ENCODE measurements at places on chromosomes 7 and 10.

GRCh38 chr10:122475591-122476332 lies 14.4 kb downstream of the HTRA1 start:
- no peak for DNase-seq

DNA sequence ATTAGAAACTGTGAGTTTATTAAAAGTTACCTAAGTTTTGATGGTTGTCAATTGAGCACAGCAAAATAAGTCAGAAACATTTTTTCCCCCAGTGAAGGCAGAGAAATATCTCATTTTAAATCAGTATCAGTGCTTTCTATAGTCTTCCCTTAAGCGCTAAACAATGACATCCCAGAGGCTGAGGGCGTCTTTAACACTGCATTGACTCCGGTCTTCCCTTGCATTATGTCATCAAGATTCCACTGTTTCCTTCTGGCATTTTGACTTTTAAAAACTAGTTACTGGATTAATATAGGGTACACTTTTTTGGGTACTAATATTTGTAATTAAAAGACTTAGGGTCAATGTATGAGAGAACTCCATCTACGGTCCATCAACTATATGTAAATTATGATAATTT lies 3.9 kb downstream of the GLUD1 start:
- DNase-seq = no peak

- no peak for DNase-seq
Observed at GRCh38 chr10:97854743-97855142, 5.1 kb downstream of the GOLGA7B start.

GRCh38 chr7:135970682-135971365 lies 6.3 kb downstream of the MTPN start:
- DNase-seq = no peak

DNA sequence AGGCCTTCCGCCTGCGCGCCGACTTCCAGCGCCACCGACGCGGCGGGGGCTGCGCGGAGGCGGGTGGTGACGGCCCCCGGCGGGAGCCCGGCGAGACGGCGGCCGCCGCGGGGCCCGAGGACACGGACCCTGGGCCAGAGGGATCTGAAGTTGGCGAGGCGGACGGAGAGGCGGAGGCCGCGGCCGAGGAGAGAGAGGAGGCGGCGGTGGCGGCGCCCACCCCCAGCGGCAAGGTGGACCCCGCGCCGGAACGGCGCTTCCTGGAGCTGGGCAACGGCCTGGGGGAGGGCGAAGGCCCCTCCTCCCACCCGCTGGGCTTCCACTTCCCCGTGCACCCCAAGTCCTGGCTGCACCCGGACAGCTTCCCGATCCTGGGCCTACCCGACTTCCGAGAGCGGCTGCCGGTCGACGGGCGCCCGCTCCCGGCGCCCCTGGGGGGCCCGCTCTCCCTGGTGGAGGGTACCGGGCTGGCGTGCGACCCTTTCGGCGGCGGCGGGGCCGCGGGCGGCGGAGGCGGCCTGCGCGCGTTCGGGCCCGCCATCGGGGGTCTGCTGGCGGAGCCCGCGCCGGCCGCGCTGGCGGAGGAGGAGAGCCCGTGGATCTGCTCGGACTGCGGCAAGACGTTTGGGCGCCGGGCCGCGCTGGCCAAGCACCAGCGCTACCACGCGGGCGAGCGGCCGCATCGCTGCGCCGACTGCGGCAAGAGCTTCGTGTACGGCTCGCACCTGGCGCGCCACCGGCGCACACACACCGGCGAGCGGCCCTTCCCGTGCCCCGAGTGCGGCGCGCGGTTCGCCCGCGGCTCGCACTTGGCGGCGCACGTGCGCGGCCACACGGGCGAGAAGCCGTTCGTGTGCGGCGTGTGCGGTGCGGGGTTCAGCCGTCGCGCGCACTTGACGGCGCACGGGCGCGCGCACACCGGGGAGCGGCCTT lies 16.2 kb downstream of the ZNF316 start:
- no peak for DNase-seq

DNA sequence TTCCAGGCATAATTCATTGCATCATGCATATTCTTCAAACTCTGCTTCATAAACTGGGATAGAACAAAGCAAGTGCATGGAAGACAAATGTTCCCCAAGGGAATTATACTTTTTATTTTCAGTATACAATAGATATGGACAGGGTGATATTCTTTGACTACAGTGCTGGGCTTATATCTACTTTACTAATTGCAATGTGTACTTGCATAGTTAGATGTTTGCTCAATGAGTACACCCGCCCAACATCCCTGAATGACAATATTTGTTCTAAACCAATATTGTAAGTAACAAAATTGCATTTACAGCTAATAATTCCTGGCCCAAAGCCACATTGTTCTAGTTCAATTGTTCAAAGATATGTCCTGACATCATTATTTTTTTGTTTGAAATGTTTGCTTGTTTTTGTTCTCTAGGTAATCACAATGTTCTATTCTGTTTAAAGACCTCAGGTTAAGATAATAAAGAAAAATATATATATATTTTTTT lies 171.4 kb downstream of the PTN start:
- DNase-seq = no peak

DNA sequence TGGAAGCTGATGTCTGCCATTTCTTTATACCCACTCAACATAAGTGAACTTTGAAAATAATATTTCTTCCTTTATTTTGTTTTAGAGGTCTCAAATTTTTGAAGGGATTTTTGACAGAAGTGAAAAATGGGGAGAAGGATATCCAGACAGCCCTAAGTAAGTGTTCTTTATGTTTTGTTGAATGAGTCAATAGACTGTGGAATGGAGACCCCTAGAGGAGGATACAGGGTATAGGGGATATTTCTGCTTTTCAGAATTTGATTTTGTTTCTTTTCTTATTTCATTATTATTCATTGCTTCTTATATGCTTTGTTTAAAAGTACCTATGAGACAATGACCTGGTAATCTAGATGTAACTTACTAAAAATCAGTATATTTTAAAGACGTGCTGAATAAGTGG lies 34.4 kb downstream of the PLEKHA8 start:
- DNase-seq = no peak

- no peak for DNase-seq
Observed at GRCh38 chr10:82397854-82398253, 522.9 kb downstream of the NRG3 start.

DNA sequence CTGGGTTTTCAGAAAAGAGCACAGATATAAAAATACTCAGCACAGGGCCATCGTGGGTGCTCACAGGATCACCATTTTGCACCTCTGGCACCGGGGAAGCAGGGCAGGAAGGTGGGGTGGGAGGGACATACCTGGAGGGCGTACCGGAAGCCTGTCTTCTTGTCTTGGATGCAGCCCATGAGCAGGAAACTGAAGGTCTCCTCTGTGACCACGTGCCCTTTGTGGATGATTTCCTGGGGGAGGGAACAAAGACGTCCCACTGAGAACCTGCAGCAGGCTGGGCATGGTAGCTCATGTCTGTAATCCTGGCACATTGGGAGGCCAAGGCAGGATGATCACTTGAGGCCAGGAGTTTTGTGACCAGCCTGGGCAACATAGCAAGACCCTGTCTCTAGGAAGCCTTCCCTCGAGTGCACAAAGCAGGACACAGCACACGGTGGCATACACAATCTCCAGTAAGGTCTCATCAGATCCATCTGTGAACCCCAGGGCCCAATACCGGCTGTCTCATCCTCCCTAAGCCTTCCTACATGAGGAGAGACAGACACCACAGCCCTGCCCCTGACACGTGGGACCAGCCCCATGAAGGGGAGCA lies 9.5 kb downstream of the PTCD1 start:
- no peak for DNase-seq

GRCh38 chr7:64914557-64914956 lies 11.5 kb downstream of the ZNF273 start:
- DNase-seq = no peak

GRCh38 chr10:67471022-67471421 lies 225.0 kb downstream of the CTNNA3 start:
- no peak for DNase-seq

- no peak for DNase-seq
Observed at GRCh38 chr7:73621168-73622063, 2.9 kb downstream of the MLXIPL start.

DNA sequence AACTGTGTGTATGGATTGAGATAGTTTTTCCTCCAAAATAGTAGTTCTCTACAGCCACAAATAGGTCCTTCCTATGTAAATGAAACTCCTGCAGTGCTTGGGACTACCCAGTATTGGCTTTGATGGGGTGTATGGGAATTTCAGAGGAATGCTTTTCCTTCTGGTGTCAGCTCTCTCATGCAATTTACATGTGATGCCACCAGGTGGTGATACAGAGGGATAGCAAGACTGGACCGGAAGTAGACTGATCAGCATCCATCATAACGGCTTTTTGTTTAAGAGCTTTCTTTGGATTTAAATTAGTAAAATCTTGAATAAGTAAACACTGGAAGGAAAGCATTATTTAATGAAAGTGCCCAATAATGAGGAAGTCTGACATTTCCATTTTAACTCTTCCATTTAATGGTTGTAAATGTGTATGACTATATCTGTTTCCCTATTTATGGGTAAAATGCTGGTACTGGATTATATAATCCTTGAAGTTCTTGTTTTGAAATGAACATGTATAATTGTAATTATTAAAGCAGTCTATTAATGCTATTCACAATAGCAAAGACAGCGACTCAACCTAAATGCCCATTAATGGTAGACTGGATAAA lies 22.7 kb downstream of the DYNC1I1 start:
- DNase-seq = no peak

- no peak for DNase-seq
Observed at GRCh38 chr10:24210501-24210900, 1.6 kb downstream of the KIAA1217 start.

DNA sequence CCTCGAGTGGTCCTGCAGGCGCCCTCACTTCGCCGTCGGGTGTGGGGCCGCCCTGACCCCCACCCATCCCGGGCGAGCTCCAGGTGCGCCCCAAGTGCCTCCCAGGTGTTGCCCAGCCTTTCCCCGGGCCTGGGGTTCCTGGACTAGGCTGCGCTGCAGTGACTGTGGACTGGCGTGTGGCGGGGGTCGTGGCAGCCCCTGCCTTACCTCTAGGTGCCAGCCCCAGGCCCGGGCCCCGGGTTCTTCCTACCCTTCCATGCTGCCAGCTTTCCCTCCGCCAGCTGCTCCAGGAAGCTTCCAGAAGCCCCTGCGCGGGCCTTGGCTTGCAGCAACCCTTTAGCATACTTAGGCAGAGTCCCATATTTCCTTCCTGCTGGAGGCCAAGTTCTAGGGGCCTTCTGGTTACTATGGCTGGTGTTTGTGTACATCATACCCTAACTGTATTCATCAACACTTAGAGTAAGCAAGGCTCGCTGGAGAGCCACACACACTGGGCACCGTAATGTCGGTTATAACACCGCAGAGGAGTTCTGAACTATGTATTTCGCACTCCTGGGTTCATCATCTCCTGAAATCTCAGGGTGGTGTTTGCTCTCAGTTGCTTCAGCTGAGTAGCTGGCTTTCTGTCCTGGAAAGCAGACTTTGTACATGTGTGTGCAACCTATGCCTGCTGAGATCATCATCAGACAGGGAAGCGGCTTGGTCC lies 471 bp downstream of the MGMT start:
- no peak for DNase-seq

- no peak for DNase-seq
Observed at GRCh38 chr10:38038107-38038931, 27.8 kb downstream of the ZNF33A start.

DNA sequence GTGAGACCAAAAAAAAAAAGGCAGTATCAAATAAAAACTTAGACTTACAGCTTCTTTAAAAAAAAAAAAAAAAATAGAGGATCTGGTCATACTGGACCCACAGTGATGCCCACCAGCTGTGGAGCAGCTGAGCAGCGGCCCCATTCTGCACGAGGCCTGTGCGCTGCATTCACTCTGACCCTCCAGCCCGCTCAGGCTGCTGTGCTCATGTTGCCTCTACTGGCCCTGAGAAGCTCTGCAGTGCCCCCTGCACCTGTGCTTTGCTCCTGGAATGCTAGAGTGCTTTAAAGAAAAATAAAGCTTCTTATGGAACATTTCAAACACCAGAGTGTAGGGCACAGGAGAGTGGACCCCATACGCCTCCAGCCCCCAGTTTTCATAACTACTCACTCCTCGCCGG lies 33.2 kb downstream of the TMEM120A start:
- DNase-seq = no peak

DNA sequence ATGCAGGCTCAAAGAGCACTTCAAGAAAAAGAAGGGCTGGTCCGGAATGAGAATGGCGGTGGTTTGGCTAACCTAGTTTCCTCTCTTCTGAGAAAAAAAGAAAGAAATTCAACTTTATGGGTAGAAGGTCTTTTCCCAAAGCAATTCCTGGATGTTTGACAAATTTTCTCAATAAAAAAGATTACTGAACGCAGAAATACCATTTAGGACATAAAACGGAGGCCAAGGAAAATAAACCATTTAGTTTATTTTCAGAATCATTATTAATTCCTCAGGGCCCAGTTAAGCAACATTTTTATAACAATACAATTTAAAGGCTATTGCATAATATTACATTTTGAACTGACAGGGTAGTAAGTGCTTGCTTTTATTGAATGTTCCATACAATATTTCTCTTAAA lies 284.6 kb upstream of the ANKRD30A start:
- no peak for DNase-seq

DNA sequence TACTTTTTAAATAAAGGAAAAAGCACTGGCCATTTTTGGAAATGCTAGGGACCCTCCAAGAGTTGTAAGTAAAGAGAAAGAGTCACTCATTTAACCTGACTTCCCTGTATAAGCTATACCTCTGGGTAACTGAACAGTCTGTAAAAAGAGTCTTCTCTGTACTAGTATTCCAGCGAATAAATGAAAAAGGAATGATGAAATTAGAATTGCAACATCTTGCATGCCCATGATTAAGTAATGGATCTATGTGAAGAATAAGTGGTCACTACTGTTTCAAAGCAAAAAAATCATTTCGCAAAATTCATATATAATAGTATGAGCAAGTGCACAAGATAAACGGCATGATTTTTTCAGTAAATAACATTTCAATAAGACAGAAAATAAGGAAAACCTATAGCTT lies 116.8 kb downstream of the ZFAND4 start:
- no peak for DNase-seq

GRCh38 chr7:118938845-118939244 lies 714.3 kb downstream of the ANKRD7 start:
- no peak for DNase-seq

- no peak for DNase-seq
Observed at GRCh38 chr10:69498711-69499471, 47.6 kb downstream of the TSPAN15 start.

GRCh38 chr7:90752051-90752450 lies 155.9 kb downstream of the CDK14 start:
- no peak for DNase-seq

DNA sequence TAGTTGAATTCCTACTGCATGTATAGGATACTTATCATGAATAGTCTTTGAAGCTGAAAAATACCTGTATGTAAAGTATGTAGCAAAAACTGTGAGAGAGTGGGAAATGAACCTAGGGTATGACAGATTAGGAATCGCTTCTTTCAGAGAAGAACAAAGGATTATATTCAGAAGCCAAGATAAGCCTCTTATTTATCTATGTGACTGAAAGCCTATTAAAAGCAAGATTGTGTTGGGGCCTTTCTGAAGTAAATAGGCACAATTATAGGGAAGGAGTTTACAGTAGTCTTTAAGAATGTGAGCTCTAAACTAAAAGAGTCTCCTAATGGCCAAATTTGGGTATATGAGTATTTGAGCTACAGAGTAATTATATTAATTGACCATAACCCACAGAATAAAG lies 102.1 kb downstream of the MTERF1 start:
- no peak for DNase-seq

- DNase-seq = no peak
Observed at GRCh38 chr10:119198438-119198837, 8.9 kb upstream of the GRK5 start.

- DNase-seq = no peak
Observed at GRCh38 chr7:115747174-115747573, 283.4 kb downstream of the TFEC start.

- DNase-seq = peak; percentile 23
Observed at GRCh38 chr7:108135446-108136190, 5.5 kb upstream of the LAMB4 start.

- DNase-seq = no peak
Observed at GRCh38 chr10:42973411-42973810, 103.5 kb upstream of the RET start.
